ENCODE measurements at places on chromosomes 5 and 9.

GRCh38 chr5:50744776-50745175, 78.3 kb downstream of the PARP8 start:
- DNase-seq = peak; percentile 63

DNA sequence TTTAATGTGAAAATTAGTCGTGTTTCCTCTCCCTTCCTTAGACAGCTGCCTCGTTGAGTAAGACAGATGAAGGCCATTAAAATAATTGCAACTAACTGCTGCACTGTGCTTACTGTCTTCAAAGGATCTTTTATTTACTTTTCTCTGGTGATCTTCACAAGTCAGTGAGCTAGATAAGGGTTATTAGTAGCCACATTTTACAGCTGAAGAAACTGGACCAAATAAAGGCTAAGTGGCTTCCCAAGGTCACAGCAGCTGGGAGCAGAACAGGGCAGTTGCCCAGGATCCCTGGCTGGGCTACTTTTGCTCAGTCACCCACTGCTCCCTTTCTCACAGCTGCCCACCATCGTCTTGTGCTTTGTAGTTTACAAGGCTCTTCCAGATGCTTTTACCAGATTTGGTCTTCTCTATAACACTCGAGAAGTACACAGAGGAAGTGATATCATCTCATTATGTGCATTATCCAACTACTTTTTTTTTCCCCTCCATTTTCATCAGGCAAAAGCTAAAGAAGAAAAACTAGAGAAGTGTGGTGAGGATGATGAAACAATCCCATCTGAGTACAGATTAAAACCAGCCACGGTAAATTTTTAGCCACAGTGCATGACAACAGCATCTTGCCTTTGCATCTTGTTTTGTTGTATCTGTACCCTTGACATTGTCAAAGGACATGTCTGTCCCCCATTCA, 61.8 kb downstream of the ERAP1 start:
- no peak for DNase-seq

- no peak for DNase-seq
These were observed 79.3 kb upstream of the BARHL1 start for GRCh38 chr9:132503116-132503515.

GRCh38 chr9:131406563-131407436, 12.9 kb downstream of the PRRC2B start:
- no peak for DNase-seq

- no peak for DNase-seq
These were observed 96.6 kb downstream of the ADRB2 start for GRCh38 chr5:148923023-148923422.

DNA sequence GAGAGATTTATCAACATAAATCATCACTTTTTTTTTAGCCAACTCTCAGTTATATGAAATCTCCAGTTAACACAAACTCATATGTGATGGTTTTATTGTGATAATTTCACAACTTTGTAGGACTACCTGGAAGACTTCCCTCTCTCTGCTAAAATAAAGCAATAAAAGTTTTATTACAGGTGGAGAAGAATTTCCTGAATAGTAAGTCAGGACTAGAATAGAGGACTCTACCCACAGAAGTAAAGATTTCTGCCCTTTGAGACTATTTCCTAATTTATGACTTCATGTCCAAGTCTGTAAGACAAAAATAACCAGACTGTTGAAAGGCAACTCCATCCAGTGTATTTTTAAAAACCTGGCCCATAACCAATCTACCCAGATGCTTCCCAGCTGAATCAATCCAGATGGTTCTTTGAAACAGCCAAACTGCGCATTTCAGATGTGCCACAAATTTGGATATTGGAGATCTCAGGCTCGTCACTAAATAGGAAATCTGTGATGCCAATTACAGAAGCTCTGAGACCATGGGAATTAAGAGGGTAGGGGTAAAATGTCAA, 234.0 kb upstream of the NMUR2 start:
- no peak for DNase-seq

GRCh38 chr5:143094087-143094521, 309.4 kb downstream of the NR3C1 start:
- peak; percentile 59 for DNase-seq

- no peak for DNase-seq
These were observed 10.7 kb upstream of the LECT2 start for GRCh38 chr5:135965504-135965903.

DNA sequence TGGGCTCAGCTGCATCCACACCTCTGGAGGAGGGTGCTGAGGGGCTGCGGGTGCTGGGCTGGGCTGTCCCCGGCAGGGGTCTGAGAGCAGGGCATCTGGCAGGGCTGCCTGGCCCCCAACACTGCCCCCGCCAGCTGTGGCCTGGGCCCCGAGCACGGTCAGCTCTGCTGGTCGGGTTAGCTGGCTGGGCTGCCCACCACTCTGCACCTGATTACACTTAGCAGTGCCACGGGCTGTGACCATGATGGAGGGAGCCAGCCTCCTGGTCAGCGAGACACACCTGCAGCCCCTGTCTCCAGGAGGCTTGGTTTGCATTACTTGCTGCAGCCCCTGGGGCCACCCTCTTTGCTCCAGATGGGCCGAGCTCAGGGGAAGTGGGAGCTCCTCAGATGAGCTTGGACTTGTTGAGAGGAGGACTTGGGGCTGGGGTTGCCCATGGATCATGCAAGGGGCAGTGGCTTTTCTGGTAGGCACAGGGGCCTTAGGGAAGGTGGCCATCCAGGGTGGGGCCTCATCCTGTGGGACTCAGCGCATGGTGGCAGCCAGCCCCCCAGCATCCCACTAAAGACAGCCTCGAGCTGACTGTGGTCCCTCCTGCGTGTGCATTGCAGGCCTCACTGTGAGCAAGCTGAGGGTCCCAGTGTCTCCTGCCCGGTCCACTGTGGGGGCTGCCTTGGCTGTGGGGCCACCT, 132.0 kb upstream of the FAM120A start:
- DNase-seq = no peak

GRCh38 chr9:130745210-130745800, 51.7 kb downstream of the EXOSC2 start:
- DNase-seq = no peak

GRCh38 chr9:138022121-138022741, 144.6 kb downstream of the CACNA1B start:
- DNase-seq = no peak

GRCh38 chr5:9505225-9505624, 40.6 kb downstream of the SEMA5A start:
- DNase-seq = no peak

DNA sequence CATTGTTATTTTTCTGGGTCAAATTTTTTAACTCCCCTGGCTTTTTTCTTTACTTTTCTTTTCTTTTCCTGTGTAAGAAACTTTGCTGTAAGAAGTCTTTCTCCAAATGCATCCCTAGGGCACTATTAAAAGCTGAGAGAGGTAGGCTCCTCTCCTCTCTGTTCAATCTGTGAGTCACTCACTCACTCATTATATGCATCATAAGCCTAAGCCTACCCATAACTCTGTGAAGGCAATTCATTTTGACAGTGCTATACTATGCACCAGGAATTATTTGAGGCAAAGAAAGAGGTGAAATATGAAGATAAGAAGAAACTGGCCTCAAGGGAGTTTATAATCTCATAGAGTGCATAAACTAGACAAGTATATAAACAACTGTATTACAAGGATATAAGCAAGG, 67.9 kb upstream of the PRR16 start:
- DNase-seq = peak; percentile 60

- no peak for DNase-seq
These were observed 167.1 kb downstream of the PIK3R1 start for GRCh38 chr5:68382640-68383039.

DNA sequence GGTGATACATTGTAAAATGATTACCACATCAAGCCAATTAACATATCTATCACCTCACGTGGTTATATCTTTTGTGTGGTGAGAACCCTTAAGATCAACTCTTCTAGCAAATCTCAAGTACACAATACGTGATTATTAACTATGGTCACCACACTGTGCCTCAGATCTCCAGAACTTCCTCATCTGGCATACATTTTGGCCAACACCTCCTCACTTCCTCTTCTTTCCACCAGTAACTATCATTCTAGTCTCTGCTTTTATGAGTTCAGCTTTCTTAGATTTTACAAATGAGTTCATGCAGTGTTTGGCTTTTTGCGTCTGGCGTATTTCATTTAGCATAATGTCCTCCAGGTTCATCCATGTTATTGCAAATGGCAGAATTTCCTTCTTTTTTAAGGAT, 35.8 kb downstream of the PRKACG start:
- DNase-seq = no peak

DNA sequence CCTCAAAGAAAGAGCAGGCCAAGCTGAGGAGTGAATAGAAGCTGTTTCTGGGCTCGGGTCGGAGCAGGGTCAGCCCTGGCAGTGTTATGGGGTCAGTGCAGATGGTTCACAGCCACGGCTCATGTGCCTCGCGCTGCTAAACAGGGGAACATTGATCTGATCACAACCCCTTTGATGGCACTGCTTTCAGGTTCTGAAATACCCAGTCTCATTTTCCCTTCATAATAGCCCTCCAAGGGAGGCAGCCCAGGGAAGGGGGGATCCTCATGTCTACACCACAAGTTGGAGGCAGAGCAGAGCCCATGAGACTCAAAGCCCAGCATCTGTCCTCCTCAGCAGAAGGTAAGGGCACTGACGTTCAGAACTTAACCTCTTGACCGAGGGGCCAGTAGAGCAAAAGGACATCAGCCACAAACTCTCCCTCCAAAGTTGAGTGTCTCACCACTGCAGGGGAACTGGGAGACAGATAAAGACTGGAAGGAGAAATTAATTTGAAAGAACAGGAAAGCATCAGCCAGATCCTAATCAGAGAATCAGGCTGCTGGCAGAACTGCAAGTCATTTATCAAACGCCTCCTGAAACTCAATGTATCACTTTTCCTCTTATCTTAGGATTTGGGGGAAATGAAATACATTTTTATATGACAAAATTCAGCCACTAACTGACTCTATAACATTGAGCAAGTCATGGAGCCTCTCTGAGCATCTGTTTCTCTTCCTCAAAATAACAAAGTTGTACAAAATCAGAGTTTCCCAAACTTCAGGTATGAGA, 110.6 kb downstream of the SH3TC2 start:
- DNase-seq = no peak

DNA sequence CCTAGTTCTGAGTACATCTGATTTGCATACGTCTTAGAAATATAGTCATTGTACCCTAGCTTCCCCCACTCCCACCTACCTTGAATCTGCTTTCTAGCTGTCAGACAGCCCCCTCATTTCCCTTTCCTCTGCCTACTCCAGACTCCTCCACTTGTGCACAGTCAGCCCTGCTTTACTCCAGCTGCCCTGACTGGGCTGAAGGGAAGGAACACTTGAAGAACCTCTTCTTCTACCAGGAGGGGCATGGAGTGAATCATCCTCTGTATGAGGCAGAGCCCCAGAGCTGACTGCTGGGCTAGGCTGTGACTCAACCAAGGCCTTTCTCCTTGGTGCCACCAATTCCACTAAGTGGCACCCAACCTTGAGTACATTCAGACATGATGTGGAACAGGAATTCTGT, 18.1 kb upstream of the ZFR start:
- peak; percentile 86 for DNase-seq

- DNase-seq = no peak
These were observed 2.6 kb upstream of the PPARGC1B start for GRCh38 chr5:149727336-149728035.

GRCh38 chr5:10331341-10331796, 22.1 kb upstream of the MARCHF6 start:
- DNase-seq = peak; percentile 50

GRCh38 chr9:133200631-133201030, 8.4 kb downstream of the OBP2B start:
- DNase-seq = no peak

DNA sequence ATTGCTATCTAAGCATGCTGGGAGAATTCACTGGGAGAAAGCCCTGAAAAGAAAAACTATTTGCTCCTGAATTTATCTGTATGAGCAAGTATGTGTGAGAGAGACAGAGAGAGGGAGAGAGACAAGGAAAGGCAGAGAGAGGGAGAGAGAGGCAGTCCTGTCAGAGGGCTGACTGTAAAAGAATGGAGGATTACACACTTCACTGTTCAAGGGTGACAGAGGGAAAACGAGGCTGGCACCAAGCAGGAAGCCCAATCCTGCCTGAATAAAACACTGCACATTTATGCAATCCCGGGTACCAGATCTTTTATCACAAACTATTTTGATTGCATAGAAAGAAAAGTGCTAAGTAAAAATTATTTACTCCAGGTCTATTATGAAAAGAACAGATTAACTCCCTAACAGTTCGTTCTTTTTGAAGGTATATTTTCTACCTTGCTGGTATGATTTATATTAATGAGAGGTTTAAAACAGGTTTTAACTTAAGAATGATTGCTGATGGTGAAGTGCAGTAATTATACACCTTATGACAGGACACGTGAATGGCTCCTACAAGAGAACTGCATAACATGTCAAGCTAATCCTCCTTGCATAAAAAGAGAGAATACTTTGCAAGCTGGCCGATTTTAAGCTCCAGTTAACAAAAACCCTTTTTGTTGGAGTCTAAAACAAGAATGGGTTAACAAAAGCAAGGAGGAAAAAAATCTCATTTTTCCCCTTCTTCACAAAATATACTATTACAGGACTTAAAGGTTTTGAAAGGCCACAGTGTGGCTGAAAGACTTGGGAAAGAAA, 82.5 kb downstream of the NFIB start:
- no peak for DNase-seq

DNA sequence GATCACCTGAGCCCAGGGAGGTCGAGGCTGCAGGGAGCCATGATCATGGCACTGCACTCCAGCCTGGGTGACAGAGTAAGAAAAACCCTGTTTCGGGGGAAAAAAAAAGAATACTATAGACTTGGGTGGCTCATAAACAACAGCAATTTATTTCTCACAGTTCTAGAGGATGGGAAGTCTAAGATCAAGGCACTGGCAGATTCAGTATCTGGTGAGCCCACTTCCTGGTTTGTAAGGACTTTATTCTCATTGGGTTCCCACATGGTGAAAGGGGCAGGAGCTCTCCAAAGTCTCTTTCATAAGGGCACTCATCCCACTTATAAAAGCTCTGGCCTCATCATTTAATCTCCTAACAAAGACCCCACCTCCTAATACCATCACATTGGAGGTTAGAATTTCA, 8.7 kb downstream of the HINT1 start:
- DNase-seq = no peak

- DNase-seq = no peak
These were observed 7.5 kb downstream of the RPS14 start for GRCh38 chr5:150441813-150442698.

DNA sequence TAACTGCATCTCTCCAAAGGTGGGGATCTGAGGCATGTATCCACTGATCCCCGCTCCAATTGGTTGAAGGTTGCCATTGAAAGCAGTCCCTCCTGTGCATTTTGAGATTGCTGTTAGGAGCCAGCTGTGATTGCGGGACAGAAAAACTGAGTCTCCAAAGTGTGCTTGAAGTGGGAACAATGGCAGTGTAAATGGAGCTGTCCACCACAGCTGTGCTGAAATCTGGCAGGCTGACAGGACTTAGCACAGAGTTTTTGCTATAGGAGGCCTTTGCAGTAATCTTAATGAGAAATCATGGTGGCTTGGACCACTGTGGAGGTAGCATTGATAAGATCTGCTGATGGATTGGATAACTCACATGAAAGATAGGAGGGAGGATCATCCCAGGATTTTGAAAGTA, 3.3 kb downstream of the RNF20 start:
- peak; percentile 34 for DNase-seq

GRCh38 chr5:116386633-116387032, 188.0 kb downstream of the SEMA6A start:
- DNase-seq = no peak

- DNase-seq = no peak
These were observed 243.5 kb downstream of the MAST4 start for GRCh38 chr5:66839636-66840185.
